CD4-positive, alpha-beta T cell treated with Interleukin-6 for 4 hours (primary cell): ENCODE measurements at places on chromosomes 2 and 18.

- DNase-seq: no peak
These were observed 49.8 kb downstream of the ZNF516 start for GRCh38 chr18:76445275-76445674.

GRCh38 chr2:216287251-216287650 lies 85.0 kb downstream of the MARCHF4 start:
- DNase-seq: no peak

GRCh38 chr2:28643911-28644334 lies 107.7 kb upstream of the PPP1CB start:
- DNase-seq: no peak

DNA sequence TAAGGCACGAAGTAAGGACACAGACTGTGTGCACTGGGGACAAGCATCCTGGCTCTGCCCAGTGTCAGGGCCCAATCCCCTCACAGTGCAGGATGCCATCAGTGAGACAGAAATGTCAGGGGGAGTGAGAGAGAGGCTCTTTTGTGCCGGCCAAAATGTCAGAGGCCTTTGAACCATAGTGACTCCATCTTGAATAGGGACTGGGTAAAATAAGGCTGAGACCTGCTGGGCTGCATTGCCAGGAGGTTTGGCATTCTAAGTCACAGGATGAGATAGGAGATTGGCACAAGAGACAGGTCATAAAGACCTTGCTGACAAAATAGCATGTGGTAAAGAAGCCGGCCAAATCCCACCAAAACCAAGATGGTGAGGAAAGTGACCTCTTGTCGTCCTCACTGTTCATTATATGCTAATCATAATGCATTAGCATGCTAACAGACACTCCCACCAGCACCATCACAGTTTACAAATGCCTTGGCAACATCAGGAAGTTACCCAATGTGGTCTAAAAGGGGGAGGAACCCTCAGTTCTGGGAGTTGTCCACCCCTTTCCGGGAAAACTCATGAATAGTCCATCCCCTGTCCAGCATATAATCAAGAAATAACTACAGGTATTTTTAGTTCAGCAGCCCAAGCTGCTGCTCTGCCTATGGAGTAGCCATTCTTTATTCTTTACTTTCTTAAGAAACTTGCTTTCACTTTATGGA lies 337.4 kb downstream of the LPIN1 start:
- DNase-seq: no peak

DNA sequence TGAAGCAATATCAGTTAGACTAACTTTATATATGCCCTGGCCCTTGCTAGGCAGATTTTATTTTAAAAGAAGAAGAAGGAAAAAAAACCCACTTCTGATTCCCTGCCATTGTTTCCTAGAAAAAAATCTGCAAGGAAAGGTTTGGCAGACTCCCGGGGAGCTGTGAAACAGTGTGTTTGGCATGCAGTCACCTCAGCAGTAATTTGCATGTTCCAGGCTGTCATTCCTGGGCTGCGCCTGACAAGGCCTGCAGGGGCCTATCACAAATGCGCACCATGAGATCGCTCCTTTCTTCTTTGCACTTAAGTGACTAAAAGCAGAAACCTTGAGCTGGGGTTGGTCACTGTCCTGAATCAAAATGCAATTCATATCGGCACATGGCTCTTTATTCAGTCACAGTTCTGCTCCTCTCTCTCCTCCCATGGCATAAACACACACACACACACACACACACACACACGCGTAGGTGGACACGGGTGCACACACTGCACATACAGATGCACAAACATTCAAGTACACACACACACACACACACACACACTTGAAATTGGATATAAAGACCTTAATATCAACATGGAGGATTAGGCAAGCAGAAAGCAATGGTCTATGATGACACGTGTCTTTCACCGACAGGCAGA lies 172.8 kb downstream of the MYT1L start:
- no peak for DNase-seq

- DNase-seq: no peak
These were observed 211.0 kb downstream of the MCFD2 start for GRCh38 chr2:46704593-46704992.
